Stimulated activated CD4-positive, alpha-beta T cell treated with anti-CD3 and anti-CD28 coated beads, Interleukin-1b, Interleukin-23, amount 100 ng/mL, for 1 hour (primary cell): ENCODE measurements at places on chromosomes 6 and 20.

GRCh38 chr6:41548098-41548840 is 2.1 kb downstream of the FOXP4 start:
- DNase-seq, result peak; percentile 29

DNA sequence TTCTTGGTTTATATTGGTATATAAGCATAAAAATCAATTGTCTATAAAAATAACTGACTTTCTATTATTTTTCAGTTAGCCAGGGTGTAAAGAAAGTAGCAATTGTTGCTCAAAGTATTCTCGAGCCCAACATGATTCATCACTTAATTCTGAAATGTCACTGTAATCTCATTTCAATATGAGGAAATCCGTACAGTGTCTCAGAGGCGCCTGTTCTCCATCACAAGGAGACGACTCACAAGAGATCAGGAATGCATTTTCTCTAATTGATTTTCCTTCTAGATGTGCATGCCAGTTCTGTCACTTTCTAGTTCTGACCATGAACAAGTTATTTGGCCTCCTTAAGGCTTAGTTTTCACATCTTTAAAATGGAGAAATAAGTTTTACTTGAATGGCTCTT is 753.1 kb downstream of the MAFB start:
- no peak for DNase-seq

DNA sequence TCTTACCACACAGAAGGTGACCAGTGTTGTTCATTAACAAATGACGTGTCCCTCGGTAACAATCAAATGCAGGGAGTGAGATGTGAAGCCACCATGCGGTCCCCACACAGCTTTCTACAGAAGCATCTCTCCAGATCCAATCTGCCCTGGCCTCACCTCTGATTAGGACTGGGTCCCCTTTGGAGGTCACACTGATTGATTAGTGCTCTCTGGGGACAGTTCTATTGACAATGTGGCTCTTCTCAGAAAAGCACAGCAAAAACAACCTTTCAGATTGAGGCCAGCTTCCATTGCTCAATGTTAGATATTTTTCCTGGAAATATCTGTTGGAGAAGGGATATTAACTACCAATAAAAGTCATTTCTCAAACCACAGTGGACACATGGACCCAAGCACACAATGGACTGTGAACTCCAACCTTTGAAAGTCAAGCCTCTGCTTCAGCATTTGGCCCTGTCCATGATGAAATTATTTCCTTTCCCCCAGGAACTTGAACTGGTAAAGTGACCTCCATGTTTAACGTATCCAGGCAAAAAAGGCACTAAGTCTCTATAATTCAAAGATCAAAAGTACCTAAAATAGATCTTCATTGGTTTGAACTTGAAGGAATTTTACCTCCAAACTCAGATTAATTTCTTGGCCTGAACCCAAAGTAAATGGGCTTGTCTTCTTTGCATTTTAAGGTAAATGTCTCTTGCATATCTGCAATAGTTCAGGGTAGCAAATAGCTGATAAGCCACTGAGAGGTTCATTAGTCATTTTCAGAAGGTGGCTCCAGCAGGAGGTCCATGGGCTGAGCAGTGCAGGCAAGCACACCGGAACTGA is 118.5 kb downstream of the FOXA2 start:
- no peak for DNase-seq

DNA sequence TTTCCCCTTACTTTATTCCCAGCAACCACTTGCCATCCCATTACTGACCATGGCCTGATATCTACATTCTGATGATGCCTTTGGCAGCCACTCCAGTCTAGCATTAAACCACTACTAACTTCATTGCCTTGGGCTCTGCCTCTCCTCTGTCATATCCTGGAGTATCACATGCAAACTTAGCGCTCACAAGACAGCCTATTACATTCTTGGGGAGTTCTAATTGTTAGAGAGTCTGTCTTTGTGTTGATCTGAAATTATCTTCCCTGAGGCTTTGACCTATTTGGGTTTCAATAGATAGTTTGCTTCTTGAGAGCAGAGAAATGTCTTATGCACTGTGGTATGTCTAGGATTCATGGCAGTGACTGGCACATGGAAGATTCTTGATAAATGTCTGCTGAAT is 40.5 kb upstream of the RAB32 start:
- DNase-seq, result no peak

- DNase-seq, result no peak
These were observed 62.0 kb upstream of the PHACTR2 start for GRCh38 chr6:143615785-143616184.

DNA sequence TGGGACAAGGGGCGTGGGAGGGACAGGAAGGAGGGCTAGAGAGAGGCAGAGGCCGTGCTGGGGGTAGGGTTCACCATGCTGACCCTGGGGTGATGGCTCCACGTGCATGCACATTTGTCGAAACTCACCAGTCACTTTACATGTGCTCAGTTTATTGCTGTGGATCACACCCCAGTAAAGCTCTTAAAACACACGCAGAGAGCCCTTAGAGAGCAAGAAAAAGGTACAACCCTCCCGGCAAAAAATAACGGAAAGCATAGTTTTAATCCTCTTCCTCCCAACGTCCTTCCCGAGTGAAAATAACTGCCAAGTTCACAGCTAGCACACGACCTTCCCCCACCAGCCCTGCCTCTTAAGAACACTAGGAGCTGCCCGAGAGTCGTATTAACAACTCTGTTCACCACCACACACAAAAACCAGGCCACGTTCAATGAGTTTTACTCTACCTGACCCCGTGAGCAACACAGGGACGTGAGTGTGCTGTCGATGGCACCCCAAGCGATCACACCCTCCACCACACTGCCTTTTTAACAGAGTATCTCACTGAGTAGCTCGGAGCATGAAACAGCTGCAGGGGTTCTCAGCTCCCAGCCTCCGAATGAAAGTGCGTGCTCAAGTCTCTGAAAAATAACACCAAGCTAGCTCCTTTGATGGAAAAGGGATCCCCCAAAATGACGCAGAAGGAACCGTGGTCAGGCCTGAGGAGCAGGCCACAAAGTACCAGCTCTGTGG is 39.7 kb downstream of the TAF4 start:
- no peak for DNase-seq

DNA sequence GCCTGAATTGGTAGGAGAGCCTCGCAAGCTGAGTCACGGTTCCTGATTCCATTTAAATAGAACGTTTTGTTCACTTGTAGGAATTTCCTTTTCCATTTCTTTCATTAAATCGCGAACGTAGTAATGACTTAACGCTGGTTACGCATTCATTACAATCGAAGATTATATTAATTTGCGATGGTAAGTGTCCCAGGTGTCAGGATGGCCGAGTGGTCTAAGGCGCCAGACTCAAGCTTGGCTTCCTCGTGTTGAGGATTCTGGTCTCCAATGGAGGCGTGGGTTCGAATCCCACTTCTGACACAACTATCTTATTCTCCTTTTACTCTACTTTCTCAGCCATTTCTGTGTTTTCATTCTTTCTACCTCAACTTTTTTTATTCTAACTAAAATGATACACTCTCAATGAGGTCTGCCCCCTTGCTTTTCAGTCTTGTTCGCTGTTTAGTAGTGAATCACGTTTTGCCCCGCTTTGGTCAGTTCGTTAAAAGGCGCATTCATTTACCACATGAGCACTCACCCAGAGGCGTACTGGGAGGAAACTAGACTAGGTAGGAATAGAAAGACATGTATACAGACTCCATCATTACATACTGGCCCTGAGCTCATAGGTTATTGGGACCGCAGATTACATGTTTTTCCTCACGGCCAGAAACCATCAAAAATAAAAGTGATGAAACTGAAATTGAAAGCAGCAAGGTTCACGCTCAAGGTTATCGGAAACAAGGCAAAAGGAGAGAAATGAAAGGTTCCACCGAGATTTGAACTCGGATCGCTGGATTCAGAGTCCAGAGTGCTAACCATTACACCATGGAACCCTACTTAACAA is 17.3 kb upstream of the TRIM27 start:
- no peak for DNase-seq

- DNase-seq, result no peak
These were observed 113.7 kb upstream of the ENPP5 start for GRCh38 chr6:46284475-46284874.

DNA sequence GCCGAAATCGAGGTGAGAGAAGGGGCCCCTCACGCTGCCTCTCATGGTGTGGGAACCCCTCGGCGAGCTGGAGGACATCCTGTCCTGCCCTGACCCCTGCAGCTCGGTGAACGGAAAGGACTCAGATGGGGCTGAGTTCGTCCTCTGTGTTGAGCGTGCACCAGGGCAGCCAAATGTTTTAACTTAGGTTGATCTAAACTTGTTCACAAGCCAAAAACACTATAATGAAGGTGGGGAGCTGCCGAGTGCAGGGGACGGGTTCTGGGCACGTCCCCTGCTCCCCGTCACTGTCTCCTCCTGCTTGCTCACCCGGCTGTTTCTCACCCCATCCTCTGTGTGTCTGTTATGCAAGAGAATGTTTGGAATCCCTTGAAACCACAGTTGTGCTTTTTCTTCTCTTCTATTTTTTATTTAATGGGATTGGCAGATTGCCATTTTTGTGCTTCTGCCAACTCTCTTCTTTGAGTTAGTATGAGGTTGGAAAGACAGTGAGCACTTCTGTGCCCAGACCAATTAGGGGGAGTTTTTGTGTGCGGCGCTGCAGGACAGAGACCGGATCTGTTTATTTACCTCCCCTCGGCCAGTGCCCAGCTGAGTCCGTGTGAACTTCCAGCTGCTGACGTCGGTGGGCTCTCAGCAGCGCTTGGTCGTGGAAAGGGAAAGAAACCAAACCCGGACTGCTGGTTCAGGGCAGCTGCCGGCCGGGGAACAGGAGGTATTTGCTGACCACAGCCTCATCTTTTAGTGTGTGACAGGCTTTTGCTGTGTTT is 158.1 kb downstream of the DTNBP1 start:
- DNase-seq, result no peak

- no peak for DNase-seq
These were observed 255.5 kb upstream of the RUNX2 start for GRCh38 chr6:45072673-45073072.

GRCh38 chr20:37137547-37137946 is 41.6 kb upstream of the RPN2 start:
- no peak for DNase-seq

GRCh38 chr6:98931696-98932095 is 16.1 kb downstream of the FBXL4 start:
- DNase-seq, result no peak

DNA sequence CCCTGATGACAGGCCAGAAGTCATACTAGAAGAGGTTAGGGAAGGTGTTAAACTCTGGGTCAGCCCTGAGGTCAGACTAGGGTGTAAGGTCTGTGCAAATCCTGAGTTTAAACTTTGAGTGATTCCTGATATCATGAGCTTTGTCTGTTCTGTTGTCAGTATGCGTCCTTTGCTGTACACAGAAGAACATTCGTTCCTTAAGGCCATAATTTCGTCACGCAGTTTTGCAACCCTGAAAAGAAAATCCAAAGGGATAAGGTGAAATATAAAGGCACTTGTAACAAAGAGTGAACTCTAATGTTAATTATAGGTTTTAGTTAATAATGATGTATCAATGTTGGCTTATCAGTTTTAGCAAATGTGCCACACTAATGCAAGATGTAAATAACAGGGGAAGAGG is 2.3 kb downstream of the DST start:
- DNase-seq, result no peak

DNA sequence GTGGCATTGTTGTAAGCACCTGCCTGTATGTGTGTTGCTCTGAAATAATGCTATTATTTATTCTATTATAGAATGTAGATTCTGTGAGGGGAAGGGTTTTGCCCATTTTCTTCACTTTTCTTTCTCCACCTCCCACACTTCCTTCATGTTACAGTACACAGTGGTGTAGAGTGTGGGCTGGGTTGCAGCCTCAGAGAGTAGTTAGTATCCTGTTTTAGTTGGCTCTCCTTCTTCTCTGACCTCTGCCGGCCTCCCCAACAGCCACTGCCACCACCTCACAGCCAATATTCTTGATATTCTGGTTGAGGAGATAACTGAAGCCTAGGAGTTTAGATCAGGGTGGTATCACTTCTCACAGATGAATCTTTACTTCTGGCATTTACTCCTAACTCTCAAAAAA is 143.4 kb downstream of the BCKDHB start:
- DNase-seq, result no peak

DNA sequence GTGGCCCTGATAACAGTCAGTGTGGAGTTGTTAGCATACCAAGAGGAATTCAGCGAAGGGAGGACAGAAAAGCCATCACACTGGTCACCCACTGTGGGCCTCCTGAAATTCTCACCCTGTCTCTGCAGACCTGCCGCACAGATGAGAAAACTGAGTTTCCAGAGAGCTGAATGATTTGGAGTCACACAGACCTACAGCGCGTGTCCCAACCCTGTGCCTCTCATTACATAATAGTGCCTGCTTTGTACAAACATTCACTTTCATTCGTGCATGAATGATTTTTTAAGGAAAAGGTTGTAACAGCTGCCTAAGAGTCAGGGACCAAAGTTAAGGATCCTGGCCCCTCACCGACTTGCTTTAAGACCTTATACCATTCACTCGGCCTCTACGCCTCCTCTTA is 62.7 kb downstream of the THBS2 start:
- no peak for DNase-seq

GRCh38 chr6:73671911-73672685 is 18.3 kb upstream of the SLC17A5 start:
- DNase-seq, result no peak

- DNase-seq, result no peak
These were observed 86.9 kb upstream of the TRAF3IP2 start for GRCh38 chr6:111692327-111693164.

GRCh38 chr6:13216236-13217014 is 111.9 kb downstream of the TBC1D7 start:
- no peak for DNase-seq

GRCh38 chr6:149050160-149050559 is 267.4 kb upstream of the TAB2 start:
- no peak for DNase-seq

DNA sequence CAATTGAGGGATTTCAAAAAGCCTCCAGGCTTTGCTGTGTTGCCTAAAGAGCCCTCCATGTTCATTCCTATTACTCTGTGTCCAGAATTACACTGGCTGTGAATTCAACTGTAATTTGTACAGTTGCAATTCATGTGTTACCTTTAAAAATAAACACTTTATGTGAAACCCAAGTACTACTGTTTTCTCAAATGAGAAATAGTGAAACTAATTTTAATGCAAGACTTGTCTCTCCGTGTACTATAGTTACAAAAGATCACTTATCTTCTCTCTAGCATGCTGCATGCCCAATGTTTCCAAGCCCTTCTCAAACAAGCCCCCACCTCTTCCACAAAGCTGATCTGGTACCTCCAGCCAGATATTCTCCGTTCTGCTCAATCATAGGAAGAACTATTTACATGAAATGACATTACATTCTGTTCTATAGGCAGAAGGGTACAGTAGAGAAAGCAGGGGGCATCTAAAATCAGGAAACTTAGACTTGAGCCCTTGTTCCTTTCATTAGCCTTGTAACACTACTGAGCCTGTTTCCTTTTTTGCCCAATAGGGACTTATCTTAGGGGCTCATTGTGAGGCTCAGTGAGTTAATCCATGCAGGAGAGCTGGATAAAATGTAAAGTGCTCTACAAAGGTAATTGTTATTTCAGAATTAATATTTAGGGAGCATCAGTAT is 12.3 kb upstream of the COL9A1 start:
- DNase-seq, result no peak

GRCh38 chr20:31806564-31807355 is 12.4 kb upstream of the MYLK2 start:
- no peak for DNase-seq

- no peak for DNase-seq
These were observed 153.4 kb upstream of the SALL4 start for GRCh38 chr20:51955756-51956155.
